ENCODE measurements at places on chromosomes 12 and 14.
A peak's percentile ranks its signal among the peaks of the same experiment; 100 is the strongest.

DNA sequence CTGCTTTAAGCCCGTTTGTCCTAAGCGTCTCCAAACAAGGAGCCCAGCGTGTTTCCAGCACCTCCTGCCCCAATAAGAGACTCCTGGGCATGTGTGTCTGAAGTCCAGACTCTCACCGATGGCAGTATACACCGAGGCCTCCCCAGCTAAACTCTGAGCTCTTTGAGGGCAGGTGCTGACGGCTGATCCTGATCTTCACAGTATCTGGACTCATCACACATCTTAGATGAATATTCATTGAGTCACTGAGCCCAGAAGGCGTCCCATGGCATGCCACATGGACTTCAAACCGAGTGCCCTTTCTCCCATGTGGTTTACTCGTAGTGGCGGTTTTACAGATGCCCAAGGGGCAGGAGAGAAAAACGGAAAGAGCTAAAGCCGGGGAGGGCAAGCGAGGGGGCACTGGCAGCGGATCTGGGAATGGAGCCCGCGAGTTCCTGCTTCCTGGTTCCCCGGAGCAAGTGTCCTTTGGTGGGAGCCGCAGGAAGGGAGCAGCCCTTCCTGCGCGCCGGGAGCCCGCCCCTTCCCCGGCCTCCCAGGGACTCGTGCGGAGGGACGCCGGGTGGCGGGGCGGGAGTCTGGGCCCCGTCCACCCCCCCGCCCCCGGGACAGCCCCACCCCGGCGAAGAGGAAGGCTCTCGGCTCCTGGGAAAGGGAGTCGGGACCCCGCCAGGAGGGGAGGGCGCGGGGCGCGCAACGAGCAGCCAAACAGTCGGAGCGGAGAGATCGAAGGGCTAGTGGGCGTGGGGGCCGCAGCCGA, 585 bp upstream of the TEAD4 start:
- peak; percentile 58 for DNase-seq

- no peak for DNase-seq
Measured at GRCh38 chr14:74140374-74140850, 55.7 kb downstream of the LIN52 start.

DNA sequence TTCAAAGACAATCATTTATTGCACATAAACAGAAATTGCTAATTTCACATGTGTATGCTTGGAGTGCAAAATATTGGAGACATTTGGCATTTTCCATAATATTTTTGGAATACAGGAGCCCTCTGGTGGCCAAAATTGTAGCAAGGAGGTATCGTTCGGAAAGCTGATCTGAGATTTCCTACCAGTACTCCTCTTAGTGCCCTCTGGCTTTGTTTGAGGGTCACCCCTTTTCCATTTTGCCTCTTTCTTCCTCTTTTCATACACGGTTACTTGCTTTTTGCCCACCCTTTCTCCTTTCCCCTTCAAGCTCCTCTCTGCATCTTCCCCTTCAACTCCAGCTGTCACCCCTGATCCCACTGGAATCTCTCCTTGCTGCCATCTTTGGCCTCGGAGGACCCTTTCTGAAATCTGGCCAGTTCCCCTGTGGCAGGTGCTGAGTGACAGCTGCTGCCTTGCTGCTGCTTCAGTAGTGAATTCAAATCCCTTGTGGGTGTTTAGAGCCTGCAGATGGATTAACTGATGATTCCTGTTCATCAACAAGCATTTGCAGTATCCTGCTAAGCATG, 164.6 kb upstream of the PARP11 start:
- DNase-seq = peak; percentile 46

DNA sequence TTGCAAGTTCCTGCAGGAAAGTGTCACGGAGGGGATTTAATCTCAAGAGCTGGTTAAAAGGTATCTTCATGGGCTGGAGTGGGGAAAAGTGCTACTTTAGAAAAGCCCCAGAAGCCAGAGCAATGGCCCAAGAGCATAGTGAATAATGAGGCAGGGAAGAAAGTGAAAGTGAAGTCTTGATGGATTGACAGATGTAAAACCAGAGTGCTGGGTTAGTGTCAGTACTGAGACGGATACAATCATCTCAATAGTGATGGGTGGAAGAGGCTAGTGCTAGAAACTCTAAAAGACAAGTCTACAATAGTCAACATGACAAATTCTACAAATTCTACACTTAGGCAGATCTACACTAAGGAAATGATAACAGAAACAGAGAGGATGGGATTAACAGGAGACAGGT, 68.1 kb downstream of the CIT start:
- DNase-seq = no peak

GRCh38 chr14:105351920-105352851, 37.6 kb downstream of the PACS2 start:
- DNase-seq = peak; percentile 82

- DNase-seq = no peak
Measured at GRCh38 chr14:89331398-89331797, 85.6 kb downstream of the FOXN3 start.

- no peak for DNase-seq
Measured at GRCh38 chr12:107525063-107525718, 160.4 kb upstream of the PWP1 start.

Measured in brain microvascular endothelial cell (primary cell).